ENCODE measurements at places on chromosomes 2 and 18.
A peak's percentile ranks its signal among the peaks of the same experiment; 100 is the strongest.

DNA sequence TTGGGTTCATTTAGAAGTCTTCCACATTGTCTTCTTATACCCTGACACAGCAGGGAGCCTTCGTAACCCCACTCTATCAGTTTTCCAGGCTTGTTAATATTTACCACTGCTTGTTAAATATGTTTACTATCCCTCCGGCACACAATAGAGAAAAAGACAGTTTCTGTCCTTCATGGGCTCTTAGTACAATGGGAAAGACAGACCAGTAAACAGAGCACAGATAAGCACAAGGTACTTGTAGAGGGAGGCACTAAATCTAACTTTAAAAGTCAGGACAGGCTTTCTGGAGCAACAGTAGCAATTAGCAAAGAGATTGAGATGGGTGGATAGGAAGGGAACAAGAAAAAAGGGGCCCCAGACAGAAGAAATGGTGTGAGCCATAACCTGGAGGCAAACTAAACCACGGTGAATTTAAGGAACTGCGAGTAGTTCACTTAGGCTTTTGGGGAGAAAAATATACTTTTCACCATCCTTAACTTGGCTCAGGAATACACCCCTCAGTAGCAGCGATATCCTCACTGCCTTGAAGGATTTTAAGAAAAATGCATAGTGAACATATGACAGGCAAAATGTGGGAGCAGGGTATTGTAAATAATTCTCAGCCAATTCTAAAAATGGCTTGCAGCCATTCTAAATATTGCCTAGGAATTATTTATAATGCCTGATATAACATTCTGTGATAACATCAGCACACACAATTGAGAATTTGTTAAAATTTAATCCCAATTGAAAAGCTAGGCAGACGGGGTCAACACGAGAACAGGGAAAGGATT, 383.7 kb downstream of the CDH2 start:
- no peak for DNase-seq

DNA sequence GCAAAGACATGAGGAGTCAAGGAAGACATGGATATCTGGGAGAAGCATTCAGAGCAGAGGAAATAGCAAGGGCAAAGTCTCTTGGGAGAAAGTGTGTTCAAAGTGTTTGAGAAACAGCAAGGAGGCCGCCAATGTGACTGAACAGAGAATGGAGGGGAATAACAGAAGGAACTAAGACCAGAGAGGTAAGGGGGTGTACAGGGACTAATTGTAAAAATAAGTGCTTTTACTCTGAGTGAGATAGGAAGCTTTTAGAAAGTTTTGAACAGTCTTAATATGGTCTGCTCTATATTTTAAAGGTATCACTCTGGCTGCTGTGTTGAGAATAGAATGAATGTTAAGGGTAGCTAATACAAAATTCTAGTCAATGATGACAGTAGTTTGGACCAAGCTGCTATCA, 6.8 kb upstream of the CREB1 start:
- no peak for DNase-seq

GRCh38 chr18:79397830-79398761, 2.4 kb downstream of the NFATC1 start:
- DNase-seq: no peak

GRCh38 chr2:69549421-69549820, 94.1 kb downstream of the AAK1 start:
- peak; percentile 46 for DNase-seq

- no peak for DNase-seq
Measured at GRCh38 chr18:42756214-42756613, 359.3 kb downstream of the RIT2 start.

- DNase-seq: no peak
Measured at GRCh38 chr18:10318691-10318970, 135.8 kb upstream of the APCDD1 start.
